ENCODE measurements at places on chromosomes 3 and 15.

DNA sequence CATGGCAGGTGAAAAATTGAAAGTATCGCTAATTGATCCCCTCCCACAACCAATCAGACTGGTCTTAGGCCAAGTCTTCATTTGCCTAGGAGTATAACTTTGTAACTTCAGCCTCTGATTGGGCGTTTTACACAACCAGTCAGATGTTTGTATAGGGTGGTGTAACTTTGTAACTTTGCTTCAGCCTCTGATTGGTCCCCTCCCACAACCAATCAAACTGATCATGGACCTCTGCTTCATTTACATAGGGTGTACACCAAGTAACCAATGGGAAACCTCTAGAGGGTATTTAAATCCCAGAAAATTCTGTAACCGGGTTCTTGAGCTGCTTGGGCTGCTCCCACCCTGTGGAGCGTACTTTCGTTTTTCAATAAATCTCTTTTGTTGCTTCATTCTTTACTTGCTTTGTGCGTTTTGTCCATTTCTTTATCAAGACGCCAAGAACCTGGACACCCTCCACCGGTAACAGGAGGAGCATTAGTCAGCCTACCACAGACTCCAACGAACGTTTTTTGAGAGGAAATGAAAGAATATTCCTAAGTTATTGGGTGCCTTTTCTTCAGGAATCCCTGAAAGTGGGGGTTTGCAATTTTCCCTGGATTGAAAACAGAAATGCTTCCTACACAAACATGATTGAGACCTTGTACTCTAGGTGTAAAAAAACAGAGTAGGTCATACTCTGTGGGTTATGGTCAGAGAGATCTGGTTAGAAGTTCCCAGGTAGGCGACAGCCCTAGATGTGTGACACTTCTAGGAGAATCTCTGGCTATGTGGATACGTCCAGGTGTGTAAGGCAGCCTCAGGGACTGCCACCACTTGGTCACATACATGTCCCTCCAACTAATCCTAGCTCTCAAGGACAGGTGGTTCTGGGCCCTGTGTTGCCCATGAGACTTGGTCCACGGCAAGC lies 5.5 kb upstream of the SACM1L start:
- DNase-seq, result no peak

DNA sequence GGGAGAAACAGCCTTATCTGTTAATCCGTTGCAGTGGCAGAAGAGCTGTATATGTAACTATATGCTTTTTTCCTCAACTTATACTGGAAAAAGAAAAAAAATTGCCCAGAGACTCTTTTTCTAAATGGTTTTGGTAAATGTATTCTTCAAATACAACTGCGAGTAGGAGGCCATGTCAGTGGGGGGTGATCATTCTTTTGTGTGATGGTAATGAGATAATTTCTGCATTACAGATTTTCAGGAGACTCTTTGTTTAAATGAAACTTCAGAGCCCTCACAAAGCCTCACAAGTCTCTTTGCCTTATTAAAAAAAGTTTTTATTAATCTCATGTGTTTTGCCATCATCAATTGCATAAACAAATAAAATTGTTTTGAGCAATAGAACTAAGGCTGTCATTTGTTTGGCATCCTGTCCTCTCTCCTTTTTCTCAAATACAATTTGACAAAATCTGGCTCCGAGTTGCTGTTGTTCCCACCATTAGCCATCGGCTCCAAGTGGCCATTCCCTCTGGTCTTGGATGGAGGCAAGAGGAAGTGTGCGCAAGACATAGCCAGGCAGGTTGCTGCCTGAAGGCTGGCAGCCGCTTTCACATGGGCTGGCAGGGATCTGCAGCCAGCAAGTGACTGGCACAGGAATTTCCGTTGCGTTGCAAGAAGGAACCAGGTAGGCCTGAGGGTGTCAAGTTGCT lies 116.7 kb downstream of the FNDC3B start:
- DNase-seq, result no peak

DNA sequence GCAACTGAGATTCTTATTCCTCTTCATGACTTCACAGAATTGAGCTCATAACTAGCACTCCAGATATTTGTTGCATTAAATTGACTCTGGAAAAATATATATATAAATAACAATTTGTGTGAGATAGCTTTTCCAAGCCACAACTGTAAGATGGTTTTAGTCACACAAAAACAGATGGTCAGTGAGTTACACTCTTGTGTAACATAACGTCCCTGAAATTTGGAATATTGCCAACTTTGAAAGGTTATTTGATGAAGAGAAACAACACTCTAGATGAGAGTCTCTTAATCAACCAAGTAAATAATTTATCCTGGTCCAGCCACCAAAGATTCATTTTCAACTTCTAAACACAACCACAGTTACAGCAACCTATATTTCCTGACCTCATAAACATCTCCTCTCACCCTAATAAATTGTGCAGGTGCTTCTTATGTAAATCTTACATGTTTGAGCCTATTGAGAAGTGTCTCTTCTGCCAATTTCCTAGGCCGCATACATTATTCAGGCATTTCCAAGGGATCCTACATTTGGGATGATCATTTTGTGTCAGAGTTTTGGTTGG lies 84.9 kb upstream of the ACP3 start:
- DNase-seq, result no peak

GRCh38 chr3:34024447-34025240 lies 226.2 kb downstream of the PDCD6IP start:
- no peak for DNase-seq

GRCh38 chr3:29057326-29057725 lies 223.5 kb upstream of the RBMS3 start:
- no peak for DNase-seq

- no peak for DNase-seq
Observed at GRCh38 chr15:63800241-63800640, 33.5 kb downstream of the HERC1 start.

- no peak for DNase-seq
Observed at GRCh38 chr15:91294795-91295194, 194.7 kb downstream of the SV2B start.

DNA sequence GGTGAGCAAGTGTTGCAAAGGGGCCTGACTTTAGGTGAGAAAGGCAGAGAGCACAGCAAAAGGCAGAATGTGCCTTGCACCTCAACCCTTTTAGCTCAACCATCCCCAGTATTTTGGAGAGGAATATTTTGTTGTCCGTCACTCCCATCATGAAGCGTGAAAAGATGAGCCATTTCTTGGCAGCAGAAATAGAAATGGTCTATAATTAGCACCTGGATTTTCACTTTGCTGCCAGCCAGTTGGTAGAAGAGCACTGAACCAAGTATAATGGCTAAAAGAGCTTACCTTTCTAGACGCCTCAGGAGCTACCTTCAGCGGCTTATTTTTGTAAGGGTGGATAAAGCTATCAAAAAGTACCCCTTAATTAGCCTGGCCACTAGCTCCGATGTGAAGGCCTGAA lies 406.7 kb downstream of the OCA2 start:
- DNase-seq, result no peak

- DNase-seq, result no peak
Observed at GRCh38 chr3:61065451-61066011, 185.7 kb downstream of the FHIT start.

DNA sequence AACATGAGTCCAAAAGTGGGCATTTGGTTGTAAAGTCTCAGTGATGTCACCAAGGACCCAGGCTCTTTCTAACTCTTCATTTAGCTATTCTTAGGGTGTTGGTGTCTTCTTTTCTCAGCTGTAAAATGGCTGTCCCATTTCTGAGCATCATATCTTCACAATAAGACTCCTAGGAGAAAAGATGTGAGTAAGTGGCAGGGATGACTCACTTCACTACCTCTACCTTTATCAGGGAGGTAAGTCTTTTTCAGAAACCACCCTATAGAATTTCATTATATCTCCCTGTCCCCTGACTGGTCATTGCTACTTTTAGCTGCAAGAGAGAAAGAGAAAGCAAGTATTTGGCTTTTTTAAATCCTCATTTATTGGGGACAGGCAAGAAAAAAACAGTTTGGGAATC lies 300.2 kb upstream of the RBMS3 start:
- no peak for DNase-seq

- no peak for DNase-seq
Observed at GRCh38 chr15:85044894-85045293, 63.2 kb downstream of the PDE8A start.

DNA sequence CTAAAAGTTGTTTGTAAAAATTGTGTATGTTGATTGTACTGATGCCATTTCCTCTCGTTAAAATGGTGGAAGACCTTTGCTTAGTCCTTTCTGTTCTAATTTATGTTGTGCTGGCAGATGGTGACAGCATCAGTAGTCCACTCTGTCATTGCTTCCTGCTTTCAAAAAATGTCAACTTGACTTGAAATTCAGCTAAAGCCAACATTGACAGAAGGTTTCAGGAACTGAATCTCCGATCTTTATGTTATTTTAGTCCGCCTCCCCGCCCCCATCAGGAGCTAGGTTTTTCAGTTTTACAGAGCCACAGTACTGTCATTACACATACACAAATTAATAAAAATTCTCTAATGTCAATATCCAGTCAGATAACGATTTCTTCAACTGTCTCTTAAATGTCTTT lies 1.5 kb downstream of the CEP63 start:
- no peak for DNase-seq
